ENCODE measurements at places on chromosomes 4 and X.

- no peak for DNase-seq
Observed at GRCh38 chr4:61380865-61381264, 180.7 kb downstream of the ADGRL3 start.

DNA sequence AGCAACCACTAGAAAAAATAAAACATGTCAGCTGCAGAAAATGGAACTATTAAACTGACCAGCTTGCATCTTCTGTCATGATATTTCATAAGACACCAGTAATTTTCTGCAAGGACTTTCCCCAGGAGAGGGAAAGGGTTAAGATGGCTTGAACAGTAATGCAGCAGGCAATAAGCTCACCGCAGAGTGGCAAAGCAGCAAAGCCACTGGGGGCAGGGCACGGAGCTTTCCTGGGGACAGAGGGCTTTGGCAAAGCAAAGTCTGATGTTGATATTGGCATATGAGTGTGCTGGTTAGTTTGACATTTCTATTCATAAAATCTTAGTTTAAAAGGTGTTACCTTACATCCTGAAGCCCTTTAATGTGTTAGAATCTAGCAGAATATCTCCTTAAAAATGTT is 55.1 kb upstream of the NAP1L5 start:
- no peak for DNase-seq

DNA sequence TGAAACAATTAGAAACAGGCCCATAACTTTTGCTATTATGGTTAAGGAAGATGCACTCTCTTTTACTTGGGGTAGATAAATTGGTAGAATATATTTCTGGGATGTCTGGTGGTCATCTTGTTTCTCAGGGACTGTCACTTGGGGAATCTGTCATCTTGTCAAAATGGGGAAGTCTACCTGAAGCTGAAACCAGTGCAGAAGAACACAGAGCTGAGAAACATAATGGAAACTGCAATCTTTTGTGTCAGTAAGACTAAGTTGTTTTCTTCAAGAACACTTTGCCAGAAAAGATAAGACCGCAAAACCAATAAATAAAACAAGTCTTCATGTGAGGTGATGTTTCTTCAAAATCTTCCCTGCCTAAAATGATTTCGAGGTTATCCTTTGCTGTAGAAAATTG is 92.0 kb downstream of the NAA11 start:
- no peak for DNase-seq

DNA sequence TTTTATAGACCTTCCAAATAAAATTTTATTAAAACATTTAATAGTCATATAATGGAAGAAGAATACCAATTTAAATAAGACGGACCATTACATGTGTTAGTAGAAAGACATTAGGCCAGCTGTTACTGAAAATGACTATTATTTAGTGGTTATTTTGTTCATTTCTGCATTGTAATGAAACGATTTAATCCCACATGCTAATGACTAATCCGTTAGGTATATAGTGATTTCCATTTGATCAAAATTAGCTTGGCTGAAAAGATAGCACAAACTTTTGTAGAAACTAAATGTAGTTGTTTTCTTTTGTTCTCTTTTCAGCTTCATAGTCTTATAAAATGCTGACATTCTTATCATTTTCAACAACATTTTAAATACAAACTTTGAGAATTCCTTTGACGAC is 556.1 kb upstream of the TENM3 start:
- no peak for DNase-seq

- no peak for DNase-seq
Observed at GRCh38 chr4:15109600-15109999, 107.3 kb downstream of the CPEB2 start.

DNA sequence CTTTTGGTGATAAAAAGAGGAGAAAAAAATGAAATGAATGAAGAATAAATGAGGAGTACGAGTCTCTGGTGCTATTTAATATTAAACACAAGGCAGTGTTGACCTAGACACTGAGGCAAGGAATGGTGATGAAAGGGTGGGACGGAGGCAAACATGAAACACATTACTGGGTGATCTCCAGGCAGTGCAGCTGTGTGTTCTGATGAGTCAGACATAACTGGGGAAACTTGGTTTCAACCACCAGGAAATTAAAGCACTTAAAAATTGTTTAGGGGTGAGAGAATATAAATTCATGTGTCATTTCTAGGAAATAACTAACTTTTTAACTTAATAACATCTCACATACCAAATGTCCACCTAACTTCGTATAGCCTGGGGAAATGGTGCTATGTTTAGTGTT is 19.7 kb upstream of the CXCL6 start:
- peak; percentile 8 for DNase-seq

DNA sequence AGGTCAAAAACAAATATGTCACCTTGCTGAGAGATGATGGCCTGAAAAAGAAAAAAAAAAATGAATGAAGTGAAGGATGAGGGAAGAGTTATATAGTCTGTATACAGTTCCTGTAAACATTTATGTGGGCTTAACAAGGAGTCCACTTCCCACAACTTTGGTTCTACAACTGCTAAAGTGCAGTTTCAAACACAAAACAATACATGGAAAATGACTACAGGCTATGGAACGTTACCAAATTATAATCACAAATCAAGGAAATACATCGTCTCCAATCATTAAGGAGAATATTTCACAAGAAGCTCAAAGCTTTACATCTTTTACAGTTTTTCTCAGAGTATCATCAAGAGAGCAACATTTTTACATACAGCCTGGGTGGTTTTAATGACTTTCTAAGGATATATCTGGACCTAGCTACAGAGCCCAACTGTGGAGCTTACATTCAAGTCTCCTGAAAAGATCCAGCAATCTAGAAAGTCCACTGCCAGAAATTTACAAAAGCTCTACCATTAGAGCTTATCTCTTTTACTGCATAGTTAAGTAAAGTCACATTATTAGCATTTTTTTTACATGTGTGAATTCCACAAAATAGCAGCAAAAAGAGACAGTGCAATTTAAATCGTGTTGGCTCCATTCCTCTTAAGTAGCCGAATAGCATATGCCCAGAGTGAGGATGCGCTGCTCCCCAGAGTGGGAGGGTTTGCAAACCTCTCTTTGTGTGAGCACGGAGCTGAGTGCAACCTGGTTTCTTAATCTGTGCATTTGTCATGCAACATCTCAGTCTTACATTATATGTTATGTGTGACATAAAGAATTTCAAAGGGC is 128.3 kb downstream of the MANBA start:
- no peak for DNase-seq

Measured in AG09309 (cell line).